ENCODE measurements at places on chromosomes 5 and 9. TPM values are rescaled to one million over a fixed set of nuclear protein-coding genes. Genes with fewer than 3 reads are reported as not detected.

Gene SLC6A7
- total RNA-seq = not detected

GRCh38 chr9:130728721-130729120, 35.1 kb downstream of the EXOSC2 start:
- peaks cover 11% of the 10 kb centered on the region for H3K4me1 ChIP-seq
- no peak overlapping the region for H3K27ac ChIP-seq
- H3K36me3 ChIP-seq = peaks cover 6% of the 10 kb centered on the region
- no peak for DNase-seq
- H3K27me3 ChIP-seq = no peaks in the 10 kb centered on the region

- no peaks in the 10 kb centered on the region for H3K4me1 ChIP-seq
- no peak overlapping the region for H3K27ac ChIP-seq
- DNase-seq = no peak
- peaks cover 46% of the 10 kb centered on the region for H3K36me3 ChIP-seq
- no peak overlapping the region for H3K4me3 ChIP-seq
- H3K27me3 ChIP-seq = no peaks in the 10 kb centered on the region
Measured at GRCh38 chr9:128600099-128600498, 47.7 kb downstream of the SPTAN1 start.

GRCh38 chr9:114100536-114100935, 1.4 kb upstream of the KIF12 start:
- peaks cover 8% of the 10 kb centered on the region for H3K36me3 ChIP-seq
- H3K27me3 ChIP-seq = peaks cover 63% of the 10 kb centered on the region
- no peak overlapping the region for H3K4me3 ChIP-seq
- H3K4me1 ChIP-seq = peaks cover 12% of the 10 kb centered on the region
- DNase-seq = no peak

Gene OR1B1
- total RNA-seq = not detected
